ENCODE measurements at places on chromosomes 13 and 19.

DNA sequence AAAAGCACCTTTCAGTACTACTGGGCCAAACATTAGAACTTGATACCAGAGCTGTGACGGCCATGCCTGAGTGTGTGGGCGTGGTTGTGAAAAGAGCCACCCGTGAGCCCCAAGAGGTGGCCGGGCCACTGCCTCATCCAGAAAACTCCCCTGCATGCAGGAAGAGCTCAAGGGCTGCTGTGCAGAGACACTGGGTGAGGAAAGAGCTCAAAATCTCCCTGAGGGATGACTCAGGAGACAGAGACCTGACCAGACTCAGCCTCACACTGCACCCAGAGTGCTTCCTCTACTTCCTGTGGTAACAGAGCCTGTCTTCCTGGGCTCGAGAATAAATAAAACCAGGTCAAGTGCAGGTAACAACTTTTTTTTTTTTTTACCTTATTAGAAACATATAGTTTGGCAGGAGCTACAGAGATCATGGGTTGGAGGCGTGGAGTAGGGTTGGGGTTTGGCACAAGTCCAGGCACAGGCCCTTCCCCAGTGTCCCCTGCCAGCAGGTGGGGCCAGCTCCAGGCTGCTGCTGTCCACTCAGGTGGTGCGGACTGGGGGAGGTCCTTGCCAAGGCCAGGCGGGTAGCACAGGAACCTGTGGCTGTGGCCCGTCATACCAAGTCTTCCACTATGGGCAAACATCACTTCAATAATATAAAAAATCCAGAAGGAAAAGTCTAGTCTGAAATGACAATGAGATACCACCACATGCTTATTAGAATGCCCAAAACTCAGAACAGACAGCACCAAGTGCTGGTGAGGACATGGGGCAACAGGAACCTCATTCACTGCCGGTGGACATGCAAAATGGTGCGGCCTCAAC, 25.5 kb downstream of the ELL start:
- DNase-seq = no peak

GRCh38 chr13:103133556-103133955, 67.3 kb upstream of the SLC10A2 start:
- DNase-seq = no peak

DNA sequence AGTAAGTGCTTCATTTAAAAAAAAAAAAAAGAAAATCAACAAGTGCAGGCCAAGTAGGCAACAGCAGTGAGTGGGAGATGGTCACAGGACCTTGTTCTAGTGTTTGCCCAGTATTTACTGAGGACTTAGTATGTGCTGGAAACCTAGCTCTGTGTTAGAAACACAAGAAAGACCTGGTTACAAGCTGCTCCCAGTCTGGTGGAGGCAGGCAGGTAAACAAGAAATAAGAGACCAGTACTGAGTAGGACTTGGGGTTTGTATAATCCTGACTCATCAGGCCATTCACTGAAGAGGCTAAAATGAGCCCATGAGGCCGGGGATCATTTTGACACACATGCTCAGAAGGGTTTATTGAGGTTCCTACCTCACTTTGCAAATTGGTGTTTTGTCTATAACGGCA, 21.5 kb upstream of the SERPINE3 start:
- no peak for DNase-seq

- DNase-seq = no peak
These were observed 174.6 kb upstream of the LSM14A start for GRCh38 chr19:33997690-33998089.

DNA sequence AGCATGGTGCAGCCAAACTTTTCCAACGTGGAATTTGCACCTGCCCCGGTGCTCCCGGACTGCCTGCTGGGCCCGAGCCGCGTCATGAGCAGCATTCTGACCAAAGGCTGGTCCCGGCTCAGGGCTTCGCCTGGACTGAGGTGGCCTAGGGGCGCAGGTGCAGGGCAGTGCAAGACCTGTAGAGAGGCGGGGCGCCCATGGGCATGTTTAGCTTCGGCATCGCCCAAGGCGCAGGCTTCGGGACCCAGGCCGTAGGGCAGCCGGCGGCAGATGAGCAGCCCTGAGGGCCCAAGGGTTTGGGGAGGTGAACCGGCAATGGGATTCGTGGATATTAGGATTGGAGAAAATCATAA, 23.8 kb downstream of the LRFN3 start:
- DNase-seq = no peak

DNA sequence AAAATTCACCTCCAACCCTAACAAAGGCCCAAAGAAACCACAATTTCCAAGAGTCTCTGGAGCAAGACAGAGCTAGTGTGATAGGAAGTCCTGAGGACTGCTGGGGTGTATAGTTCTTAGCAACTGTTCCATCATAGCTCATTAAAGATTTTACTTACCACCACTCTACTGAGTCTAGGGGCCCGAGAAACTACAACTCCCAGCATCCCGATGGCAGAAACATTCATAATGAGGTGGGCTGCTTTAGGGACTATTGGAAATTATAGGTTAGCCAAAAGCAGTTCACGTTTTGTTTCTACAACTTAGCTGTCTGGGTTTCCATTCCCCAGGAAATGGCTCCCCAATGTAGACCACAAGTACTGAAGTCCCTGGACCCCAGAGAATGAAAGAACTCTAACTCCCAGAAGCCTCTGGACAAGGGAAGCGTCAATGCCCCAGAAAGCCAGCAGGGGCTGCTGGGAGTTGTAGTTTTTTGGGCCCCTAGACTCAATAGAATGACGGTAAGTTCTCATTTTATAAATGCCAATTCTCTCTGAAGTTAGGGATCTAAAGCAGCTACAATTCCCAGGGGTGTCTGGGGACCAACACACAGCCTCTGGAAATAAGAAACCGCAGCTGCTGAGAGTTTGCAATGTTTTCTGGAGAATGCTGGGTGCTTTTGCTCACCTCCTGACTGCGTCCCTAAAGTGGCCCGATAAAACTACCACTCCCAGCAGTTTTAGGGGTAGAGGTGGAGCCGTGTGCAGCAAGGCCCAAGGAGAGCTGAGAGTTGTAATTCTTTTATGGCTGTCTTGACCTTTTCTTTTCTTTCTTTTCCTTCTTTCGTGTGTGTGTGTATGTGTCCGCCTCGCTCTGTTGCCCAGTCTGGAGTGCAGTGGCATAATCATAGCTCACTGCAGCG, 11.1 kb downstream of the FTL start:
- DNase-seq = no peak

GRCh38 chr13:108326309-108326708, 56.8 kb downstream of the TNFSF13B start:
- DNase-seq = no peak

DNA sequence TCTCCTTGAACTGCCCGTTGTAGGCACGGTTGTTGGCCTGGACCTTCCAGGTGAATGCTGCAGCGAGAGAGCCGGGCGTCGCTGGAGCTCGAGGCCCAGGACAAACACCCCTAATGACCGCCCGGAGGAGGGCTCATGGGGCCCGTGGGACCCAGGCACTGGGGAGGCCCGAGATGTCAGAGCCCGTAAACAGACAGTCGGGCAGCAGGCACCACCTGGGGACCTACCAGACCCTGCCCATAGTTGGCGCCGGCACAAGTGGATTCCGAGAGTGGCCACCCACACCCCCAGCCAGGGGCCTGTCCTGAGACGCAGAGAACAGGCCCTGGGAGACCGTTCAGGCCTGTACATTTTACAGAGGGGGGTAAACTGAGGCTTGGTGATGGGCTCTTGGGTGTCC, 2.4 kb downstream of the ATP8B3 start:
- DNase-seq = no peak

DNA sequence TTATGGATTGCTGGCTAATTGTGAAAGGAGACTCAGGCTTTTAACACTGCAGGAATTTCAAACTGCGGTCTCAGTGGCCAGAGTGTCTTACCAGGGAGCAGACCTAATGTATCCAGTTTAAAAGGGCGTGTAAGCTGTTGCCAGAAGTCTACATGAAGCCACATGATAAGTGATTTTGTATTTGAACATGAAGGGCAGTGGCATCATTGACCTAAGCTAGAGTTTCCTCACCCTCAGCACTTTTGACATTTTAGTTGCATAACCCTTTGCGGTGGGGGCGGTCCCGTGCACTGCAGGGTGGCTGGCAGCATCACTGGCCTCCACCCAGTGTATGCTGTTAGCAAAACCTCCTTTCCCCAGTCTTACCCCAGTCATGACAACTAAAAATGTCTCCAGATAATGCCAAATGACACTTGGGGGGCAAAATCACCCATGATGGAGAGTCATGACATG, 23.7 kb upstream of the GPR18 start:
- no peak for DNase-seq

DNA sequence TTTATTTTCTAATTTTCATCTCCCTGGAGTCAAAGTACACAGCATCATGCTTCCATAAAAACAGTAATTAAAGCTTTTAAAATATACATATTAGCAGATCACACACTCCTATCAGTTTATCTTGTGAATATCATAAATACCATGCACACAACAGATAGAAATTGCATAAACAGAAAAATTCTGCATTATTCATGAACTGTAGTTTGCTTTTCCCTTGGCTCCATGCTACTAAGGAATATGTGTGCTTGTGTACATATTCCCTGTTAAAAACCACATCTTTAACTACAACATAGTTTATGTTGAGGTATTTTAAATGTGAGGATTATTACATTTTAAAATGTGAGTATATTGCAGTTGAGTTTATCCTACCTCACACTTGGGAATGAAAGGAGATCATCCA, 193.5 kb downstream of the FGF14 start:
- no peak for DNase-seq

DNA sequence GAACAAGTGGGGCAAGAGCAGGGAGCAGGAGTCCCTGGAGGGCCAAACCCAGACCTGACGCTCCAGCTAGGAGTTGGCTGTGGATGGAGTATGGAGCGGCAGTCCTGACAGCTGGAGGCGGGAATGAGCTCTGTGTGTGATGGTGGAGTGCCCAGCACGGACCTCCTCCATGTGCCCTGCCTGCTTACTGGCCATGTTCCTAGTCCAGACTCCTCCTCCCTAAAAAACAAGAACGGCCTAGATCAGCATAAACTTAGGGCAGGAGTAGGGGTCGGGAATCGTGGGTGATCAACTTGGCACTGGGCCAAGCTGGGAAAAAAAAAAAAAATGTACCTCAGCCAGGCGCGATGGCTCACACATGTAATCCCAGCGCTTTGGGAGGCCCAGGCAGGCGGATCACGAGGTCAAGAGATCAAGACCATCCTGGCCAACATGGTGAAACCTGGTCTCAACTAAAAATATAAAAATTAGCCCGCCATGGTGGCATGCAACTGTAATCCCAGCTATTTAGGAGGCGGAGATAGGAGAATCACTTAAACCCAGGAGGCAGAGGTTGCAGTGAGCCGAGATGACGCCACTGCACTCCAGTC, 29.5 kb downstream of the LTBP4 start:
- DNase-seq = no peak

DNA sequence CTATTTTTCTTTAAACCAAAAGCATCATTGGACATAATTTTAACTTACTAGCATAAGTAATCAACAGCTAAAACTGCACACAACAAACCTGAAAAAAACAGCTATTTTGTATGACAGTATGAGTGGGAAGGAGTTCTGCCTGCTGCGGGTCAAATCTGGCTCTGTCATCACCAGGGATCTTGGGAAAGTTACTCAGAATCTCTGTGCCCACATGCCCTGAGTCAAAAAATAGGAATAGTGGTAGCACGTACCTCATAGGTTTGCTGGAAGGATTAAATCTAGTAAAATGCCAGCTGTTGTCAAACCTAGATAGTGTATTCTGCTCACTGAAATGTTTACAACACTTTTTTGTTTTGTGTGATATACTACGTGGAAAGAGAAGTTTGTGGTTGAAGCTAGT, 1.1 kb downstream of the CLN5 start:
- no peak for DNase-seq

DNA sequence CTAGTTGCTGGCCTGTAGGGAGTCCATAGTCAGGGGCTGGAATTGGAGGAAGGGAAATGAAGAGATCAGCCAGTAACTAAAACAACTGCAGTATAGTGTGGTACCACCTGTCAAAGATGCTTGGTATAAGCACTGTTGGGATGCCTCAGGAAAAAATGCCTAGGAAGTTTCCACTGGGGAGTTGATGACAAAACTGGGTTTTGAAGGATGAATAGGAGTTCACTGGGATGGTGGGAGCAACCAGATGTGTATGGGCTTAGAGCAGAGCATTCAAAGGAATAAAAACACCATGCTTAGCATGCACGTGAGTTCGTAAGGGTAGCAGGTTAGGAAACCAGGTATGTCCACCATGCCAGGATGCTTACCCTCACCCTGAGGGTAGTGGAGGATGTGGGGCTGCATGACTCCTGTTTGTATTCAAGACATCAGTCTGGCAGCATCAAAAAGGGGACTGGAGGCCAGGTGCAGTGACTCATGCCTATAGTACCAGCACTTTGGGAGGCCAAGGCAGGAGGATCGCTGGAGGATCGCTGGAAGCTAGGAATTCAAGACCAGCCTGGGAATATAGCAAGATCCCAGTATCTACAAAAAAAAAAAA, 7.1 kb downstream of the CATSPERD start:
- DNase-seq = no peak

- no peak for DNase-seq
These were observed 3.3 kb downstream of the MATK start for GRCh38 chr19:3782903-3783302.

DNA sequence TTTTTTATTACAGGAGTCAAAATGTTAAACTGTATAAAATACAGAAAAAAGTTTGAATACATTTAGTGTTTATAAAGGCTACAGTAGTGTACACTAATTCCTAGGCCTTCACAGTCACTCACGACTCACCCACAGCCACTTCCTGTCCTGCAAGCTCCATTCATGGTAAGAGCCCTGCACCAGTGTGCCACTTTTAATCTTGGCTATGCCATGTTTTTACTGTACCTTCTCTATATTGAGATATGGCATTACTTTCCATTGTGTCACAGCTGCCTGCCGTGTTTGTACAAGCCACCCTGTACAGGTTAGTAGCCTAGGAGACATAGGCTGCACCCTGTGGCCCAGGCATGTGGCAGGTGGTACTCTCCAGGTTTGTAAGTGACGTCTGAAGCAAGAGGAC, 32.1 kb downstream of the C1QTNF9 start:
- DNase-seq = no peak

DNA sequence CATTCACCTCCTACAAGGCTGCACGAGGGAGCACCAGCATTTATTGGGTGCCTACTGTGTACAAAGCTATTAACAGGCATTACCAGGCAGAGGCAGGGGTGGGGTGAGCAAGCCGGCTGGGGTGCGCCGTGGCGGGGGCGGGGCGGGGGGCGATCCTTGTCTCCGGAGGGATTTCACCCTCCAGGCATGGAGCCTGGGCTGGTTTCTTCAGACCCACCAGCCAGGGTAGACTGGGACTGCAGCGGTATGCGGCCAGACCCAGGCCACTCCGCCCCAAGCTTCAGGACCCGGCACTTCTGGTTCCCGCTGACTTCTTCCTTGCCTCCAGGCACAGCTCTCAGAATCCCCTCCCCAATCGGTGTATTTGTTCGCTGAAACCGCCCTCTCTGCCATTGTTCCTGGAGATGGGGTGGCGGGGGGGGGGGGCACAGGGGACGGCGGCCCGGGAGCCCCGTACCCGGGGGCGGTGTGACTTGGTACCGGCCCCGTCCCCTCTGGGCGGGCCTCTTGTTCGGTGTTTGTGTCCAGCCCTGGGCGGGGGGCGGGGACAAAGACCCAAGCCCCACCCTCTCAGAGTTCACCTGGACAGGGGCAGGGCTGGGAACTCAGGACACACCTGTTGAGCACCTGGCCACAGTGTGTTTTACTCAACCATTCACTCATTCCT, 14.4 kb downstream of the TJP3 start:
- no peak for DNase-seq

GRCh38 chr13:102141625-102142472, 260.0 kb downstream of the FGF14 start:
- DNase-seq = no peak

All from amniotic stem cell (primary cell).